ENCODE measurements at places on chromosomes 12 and 14.

DNA sequence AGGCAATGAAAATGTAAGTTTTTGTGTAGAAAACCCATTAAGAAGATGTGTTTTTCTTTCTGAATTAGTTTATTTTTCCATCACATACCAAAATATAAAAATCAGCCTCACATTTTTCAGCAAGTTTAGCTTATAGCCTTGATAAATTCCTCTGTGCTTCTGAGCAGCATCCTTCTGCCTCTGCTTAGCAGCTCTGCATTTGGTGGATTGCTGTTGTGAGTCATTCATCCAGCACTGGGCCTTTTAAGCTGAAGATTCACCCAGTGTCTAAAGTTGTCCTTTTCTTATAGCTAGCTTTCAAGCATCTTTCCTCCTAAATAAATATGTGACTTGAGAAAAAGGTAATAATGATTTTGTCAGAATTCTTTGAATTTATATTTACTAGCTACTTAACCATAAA lies 206.1 kb downstream of the PCNX1 start:
- DNase-seq = no peak

GRCh38 chr12:106425061-106425702 lies 67.6 kb downstream of the POLR3B start:
- DNase-seq = no peak

GRCh38 chr12:58920961-58921861 lies 907 bp upstream of the LRIG3 start:
- no peak for DNase-seq

- no peak for DNase-seq
Measured at GRCh38 chr12:93100610-93101009, 171.5 kb upstream of the EEA1 start.

DNA sequence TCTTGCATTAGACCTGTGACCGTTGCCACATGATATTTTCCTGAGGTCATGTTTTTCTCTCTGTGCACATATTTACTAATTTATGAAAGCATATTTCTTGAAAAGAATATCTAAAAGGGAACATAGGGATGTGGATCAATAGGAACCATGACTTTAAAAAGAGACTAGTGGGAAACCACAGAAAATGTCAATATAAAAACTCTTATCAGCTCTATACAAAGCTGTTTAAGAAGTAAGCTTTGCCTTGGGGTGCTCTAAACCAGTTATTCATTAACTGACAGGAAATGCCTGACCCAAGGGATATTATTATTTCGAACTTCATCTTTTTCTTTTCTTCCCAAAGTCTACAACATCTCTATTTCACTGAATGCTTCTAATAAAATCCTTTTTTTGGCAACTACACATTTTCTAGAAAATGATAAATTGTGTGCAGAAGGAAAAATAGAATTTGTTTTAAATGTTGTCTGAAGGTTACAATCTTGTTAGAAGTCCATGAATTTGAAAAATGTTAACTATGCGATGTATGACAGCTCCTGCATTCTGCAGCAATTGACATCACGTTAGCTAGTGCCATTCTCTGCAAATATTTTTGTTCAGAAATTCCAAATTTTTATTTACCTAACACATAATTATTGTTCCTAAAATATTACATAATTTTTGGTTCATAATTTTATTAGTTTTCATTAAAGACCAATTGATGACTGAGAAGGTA lies 345.0 kb downstream of the SLC16A7 start:
- no peak for DNase-seq

DNA sequence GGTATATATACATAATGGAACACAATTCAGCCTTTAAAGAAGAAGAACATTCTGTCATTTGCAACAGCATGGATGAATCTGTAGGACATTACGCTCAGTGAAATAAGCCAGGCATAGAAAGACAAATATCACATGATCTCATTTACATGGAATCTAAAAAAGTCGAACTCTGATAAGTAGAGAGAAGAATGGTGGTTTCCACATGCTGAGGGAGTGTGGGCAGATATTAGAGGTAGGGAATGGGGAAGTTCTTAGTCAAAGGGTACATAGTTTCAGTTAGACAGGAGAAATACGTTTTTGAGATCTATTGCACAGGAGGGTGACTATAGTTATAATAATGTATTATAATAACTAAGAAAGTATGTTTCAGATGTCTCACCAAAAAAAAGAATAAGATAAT lies 71.4 kb downstream of the ADAMTS20 start:
- no peak for DNase-seq

GRCh38 chr14:51564986-51565604 lies 86.6 kb upstream of the FRMD6 start:
- no peak for DNase-seq

DNA sequence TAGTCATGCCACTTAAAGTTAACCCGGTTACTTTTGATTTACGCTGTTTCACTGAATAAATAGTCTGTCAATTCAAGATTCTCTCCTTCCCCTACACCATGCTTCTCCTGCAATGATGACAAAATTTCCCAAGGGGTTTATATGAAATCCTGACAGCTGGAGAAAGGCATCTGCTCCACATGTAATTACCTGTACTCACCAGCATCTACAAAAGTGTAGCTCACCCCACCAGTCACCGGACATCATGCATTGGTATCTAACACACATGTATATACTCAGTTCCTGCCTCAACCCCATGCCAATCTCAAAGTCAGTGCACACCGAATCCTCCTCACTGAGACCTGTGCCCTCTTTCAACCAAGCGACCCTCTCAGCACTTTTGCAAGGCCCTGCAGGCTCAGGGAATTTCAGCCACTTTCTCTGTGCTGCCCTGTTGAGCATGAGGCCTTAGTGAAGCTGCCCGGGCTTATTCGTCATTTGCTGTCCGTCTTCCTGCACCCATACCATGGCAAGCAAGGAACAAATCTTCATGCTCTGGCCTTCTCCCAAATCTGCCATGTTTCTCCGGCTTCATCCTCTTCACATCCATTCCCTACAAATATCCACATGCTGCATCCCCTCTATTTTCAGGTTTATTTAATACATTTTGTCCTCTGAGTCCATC lies 131.6 kb downstream of the SEC23A start:
- no peak for DNase-seq

DNA sequence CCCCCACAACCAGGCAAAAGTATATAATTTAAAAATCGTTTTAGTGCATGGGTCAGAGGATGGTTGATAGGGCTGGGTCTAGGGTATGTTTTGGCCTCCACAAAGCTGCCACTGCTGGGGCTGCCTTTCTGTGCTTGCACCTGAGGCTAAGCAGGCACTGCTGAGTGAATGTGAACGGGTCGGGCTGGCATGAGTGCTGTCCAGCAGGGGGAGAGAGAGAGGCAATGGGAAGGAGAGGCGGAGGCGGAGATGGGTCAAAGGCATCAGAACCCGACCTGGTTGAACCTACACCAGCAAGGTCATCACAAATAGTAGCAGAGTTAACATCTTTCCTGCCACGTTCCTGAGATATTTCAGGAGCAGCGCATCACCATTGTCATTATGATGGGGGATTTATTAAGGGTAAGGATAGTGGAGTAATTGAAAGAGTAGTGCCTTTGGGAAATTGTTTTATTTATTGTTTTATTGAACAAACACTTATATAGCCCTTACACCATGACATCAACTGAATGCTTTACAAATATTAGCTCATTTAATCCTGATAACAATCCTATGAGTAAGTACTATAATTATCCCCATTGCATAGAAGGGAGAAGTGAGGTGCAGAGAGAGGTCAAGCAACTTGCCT lies 5.8 kb upstream of the NRXN3 start:
- DNase-seq = no peak

DNA sequence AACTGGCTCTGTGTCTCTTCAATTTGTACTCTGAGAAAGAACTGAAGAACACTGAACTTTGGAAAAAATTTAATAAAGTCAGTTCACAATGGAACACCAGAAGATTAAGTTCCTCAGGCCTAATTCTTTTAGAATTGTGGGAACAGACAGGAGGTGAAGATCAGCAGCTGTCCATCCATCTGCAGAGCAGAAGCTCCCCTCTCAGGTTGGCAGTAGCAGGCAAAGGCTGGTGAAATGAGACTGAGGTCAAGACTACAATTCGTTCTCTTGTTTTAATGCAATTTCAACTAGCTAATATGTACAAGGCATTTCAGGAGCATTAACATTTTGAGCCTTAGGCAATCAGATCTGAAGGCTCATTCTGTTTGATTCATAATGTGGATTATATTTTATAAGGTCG lies 10.3 kb upstream of the TRHDE start:
- DNase-seq = no peak

DNA sequence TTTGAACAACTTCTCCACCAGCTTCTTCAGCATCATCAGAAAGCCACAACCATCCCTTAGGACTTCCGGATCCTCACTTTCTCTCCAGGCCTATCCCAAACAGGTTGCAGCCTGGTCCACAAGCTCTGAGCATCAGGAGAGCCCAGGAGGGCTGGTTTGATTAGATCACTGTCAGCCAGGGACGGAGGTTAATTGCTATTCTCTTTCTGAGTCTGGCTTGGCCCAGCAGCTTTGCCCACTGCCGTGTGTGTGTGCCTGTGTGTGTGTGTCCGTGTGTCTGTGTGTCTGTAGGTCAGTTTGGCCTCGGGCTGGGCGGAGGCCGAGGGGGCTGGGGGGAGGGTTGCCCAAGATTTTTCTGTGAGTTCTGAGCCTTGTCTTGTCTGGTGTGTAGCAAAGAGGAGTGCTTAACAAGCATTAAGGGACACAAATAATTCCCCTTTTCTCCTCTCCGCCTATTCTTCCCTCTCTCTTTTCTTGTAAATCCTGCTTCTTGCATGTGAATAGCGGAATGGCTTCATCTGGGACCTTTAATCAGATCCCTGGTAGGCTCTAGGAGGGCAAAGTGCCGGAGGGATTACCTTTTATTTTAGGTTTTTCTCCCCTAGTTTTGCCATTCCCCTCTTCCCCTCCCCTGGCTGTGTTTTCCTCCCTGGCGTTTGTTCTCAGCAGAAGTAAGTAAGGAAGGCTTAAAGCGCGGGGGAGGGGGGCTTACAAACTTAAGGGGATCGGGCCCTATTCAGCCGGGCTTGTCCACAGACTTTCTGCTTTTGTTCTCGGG lies 138.2 kb upstream of the LHX5 start:
- no peak for DNase-seq

DNA sequence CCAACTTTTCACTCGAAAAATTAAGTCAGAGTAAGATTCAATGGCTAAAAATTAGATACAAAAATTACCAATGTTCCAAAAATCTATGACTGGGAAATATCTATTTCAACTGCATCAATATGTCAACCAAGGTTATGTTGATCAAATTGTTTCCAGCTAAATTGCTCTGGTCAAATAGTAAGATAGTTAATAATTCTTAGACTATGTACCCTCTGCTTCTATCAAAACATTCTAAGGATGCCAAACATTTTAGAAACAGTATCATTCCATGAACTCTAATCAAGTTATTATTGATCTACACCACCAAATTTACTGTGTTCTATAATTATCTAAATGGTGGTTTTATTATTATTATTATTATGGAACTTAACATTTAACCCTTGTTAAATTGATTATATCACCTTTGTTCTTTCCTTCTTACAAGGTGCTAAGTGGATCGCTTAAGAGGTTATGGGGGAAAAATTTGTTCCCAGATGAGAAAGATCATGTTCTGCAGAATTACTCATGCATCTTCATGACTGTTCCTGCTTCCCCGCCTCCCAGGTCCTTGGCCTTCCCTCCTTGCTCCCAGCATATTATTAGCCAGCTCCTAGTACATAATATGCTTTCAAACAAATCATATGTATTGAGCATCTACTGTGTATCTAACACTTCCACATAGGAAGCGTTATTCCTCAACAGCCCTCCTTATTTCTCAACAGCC lies 240.5 kb upstream of the KRR1 start:
- DNase-seq = no peak

- no peak for DNase-seq
Measured at GRCh38 chr14:76467711-76468155, 91.8 kb downstream of the ESRRB start.

DNA sequence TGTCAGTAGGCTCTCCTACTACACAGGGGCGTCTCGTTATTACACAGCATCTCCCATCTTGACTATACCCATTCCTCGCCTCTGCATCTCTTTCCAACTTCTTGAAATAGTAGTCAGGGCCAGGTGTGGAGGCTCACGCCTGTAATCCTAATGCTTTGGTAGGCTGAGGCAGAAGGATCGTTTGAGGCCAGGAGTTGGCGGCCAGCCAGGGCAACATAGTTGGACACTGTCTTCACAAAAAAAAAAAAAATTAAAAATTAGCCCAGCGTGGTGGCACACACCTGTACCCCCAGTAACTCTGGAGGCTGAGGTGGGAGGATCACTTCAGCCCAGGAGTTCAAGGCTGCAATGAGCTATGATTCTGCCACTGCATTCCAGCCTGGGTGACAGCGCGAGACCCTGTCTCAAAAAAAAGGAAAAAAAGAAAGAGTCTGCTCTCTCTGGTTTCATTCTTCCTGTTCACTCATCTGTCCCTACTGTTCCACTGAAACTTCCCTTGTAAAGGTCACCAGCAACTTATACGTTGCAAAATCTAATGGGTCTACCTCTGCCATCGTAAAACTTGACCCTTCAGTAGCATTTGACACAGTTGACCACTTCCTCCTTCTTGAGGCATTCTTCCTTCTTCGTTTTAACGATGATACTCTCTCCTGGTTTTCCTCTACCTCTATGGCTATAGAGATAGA lies 41.0 kb upstream of the PTGR2 start:
- DNase-seq = no peak

GRCh38 chr12:48163150-48163747 lies 5.9 kb upstream of the ASB8 start:
- no peak for DNase-seq

DNA sequence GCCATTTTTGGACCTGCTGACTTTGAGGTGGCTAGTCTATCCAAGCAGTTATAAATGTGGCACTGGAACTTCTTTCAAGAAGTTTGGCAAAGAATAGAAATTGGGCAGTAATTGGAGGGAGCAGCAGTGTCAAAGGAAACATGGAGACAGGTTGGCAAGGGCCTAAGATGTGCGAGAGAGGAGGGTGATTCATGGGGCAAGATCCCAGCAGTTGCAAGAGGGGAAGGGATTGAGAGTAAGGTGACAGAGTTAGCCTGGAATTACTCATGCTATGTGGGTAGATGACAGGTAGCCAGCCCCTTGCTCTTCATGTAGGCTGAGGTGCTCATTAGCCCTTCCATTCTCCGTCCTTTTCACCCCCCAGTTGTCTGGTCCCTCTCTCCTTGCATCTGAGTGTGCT lies 42.2 kb downstream of the FBXL14 start:
- no peak for DNase-seq

GRCh38 chr12:27550653-27550975 lies 26.6 kb downstream of the PPFIBP1 start:
- no peak for DNase-seq

DNA sequence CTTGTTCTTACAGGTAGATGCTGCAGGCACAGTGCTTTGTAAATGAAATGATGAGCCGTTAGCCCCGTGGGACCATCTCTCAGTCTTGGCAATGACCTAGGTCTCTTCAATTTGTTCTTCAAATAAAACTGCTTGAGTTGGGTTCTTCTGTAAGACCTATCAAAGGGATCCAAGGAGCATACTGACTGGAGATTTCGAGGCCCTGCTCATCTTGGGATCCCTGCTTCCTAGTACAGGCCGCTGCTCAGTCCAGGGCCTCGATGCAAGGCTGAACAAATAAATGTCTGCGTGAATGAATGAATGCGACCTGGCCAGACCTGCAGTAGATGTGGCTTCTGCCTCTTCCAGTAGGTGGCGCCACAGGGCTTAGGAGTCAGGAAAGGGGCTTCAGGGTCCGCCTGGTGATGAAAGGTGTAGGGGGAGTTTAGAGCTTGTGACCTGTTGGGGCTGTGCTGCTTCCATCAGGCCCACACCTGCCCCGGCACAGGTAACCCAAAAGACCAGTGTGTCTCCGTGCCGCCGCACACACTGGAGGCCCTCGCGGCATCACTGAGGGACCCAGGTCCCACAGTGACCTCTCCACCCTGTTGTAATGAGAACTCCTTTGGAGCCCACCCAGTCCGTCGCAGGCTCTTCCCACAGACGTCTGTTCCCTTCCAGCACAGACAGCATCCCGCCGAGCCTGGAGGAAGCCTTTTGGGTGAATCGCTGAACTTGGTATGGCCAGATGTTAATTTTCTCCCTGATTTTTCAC lies 4.4 kb downstream of the CACNA1C start:
- DNase-seq = no peak
